ENCODE measurements at places on chromosomes 16 and 17.

DNA sequence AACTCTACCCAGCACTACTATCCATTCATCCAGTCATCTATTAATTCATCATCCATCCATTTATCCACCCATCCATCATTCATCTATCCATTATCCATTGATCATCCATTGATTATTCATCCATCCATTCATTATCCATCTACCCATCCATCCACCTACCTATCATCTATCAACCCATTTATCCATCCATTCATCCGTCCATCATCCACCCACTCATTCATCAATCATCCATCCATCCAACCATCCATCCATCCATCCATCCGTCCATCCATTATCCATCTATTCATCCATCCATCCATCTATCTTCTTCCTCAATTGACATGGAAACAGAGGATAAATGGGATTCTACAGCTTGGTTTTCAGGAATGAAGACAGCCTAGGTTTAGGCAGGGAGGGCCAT, 12.0 kb downstream of the SLC4A1 start:
- no peak for DNase-seq

GRCh38 chr17:15972497-15972951, 27.0 kb downstream of the ZSWIM7 start:
- DNase-seq: no peak

DNA sequence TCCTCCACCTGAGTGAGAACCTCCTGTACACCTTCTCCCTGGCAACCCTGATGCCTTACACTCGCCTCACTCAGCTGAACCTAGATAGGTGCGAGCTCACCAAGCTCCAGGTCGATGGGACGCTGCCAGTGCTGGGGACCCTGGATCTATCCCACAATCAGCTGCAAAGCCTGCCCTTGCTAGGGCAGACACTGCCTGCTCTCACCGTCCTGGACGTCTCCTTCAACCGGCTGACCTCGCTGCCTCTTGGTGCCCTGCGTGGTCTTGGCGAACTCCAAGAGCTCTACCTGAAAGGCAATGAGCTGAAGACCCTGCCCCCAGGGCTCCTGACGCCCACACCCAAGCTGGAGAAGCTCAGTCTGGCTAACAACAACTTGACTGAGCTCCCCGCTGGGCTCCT, 679 bp downstream of the GP1BA start:
- no peak for DNase-seq

GRCh38 chr16:77062878-77063675, 127.9 kb upstream of the MON1B start:
- no peak for DNase-seq

GRCh38 chr17:42472709-42473521, 14.2 kb downstream of the ATP6V0A1 start:
- DNase-seq: no peak

- no peak for DNase-seq
Measured at GRCh38 chr17:7794075-7794663, 39.8 kb upstream of the KDM6B start.

GRCh38 chr17:45290269-45290765, 26.5 kb downstream of the MAP3K14 start:
- no peak for DNase-seq

GRCh38 chr16:70592106-70592571, 54.2 kb upstream of the IL34 start:
- no peak for DNase-seq

GRCh38 chr16:80210787-80211186, 330.0 kb upstream of the DYNLRB2 start:
- no peak for DNase-seq

GRCh38 chr17:76502341-76503211, 1.4 kb upstream of the RHBDF2 start:
- no peak for DNase-seq

DNA sequence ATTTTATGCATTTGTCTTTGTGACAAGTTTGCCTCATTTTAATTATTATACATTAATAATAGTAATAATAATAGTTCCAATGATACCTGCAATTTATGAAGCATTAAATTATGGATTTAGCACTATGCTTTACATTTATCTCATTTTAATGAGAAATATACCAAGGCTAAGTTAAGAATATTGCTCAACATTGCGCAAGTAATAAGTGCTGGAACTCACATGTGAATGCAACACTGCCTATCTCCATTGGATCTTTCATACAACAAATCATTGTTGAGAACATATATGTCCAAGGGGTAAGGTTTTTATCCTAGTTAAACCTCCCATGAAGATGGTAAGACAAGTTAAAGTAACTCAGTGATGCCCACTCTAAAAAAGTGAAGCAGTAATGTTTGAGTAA, 703.7 kb upstream of the SOX9 start:
- no peak for DNase-seq

DNA sequence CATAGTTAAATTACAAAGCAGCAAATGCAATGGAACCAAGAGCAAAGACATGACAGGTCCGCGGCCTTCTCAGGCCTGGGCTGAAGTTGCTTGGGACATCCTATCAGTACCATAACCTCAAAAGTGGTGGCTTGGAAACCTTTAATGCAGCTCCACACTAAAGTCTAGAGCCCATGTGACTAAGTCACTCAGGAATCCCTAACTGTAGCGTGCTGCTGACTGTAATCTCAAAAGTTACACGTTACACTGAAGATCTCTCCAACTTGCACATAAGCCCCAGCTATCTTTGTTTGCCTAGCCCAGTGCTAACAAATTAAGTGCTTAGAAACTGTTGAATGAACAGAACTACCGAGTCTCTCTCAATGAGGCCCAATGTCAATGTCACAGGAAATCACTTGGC, 27.8 kb downstream of the NUP88 start:
- no peak for DNase-seq

- no peak for DNase-seq
Measured at GRCh38 chr17:80839970-80840369, 151.7 kb upstream of the CHMP6 start.

DNA sequence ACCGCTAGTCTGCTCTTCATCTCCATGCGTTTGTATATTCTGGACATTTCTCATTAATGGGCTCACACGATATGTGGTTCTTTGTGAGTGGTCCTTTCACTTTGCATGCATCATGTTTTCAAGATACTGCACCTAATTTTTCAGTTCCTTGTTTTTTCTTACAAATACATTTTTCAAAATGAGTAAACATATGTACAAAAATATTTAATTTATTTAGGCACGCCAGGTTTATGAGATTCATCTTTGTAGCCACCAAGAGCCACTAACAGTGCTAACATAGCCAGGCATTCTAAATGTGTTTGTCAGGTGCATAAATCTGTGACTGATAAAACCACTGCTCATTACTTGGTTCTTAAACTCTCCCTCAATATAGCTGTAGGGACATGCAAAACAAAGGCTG, 375.3 kb downstream of the WWOX start:
- DNase-seq: no peak

- no peak for DNase-seq
Measured at GRCh38 chr16:21990381-21990944, 10.5 kb downstream of the PDZD9 start.

GRCh38 chr16:19599968-19600716, 44.6 kb downstream of the VPS35L start:
- no peak for DNase-seq

- DNase-seq: no peak
Measured at GRCh38 chr16:14284930-14285512, 213.9 kb downstream of the MRTFB start.

GRCh38 chr17:74011966-74012365, 191.5 kb upstream of the RPL38 start:
- DNase-seq: no peak

DNA sequence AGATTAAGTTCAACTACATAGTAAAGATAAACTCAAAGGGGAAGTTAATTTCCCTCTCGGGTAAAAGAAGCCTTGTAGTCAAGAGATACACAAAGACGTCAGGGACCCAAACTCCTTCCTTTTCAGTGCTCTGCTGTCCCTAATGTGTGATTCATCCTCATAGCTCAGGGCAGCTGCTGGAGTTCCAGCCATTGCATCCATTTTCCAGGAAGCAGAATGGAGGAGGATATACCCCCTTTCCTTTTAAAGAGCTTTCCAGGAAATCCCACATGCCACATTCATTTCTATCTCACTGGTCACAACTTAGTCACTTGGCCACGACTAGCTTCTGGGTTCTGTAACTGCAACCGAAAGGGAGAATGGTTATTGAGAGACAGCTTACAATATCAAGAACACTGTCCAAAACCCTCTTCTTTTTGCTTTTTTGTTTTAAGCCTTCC, 95.3 kb downstream of the SOCS1 start:
- no peak for DNase-seq

DNA sequence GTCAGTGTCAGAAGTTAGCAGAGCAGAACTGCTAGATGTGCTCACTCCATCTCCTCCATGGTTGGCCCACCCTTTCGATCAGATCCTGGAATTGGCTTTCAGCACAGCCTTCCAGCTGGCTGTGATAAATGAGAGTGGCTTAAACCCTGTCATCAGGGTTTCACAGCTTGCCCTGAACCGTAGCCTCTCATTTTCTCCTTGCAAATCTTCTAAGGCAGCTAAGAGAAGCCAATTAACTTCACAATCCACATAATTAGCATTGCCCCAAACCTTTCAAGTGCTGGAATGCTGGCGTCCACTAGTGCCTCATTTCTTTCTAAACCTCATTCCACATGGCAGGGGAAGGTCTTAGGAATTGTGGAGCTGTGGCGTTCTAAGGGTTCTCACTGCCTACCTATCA, 21.7 kb downstream of the MILR1 start:
- DNase-seq: peak; percentile 31

DNA sequence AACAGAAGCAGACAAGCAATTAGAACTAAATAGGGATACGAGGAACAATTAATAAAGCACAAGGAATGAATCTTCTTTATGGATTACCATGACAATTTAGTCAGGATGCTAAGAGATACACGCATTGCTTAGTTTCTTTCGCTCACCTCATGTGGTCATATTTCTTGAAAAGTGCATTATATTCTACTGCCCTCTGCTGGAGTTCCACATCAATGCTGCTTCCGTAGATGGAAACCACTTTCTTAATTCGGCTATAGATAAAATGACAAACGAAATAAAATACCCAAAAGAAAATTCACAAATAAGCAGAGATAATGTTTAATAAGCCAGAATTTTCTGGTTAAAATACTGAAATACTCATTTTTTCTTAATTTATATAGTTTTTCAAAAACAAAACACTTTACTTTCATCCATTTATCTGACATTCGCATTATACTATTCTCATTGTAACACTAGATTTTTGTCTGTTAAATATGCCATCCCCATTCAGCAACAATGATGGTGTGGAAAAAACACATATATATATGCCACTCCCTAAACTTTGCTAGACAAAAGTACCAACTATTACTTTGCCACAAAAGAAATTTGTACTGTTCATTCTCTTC, 22.0 kb upstream of the PHLPP2 start:
- DNase-seq: no peak

DNA sequence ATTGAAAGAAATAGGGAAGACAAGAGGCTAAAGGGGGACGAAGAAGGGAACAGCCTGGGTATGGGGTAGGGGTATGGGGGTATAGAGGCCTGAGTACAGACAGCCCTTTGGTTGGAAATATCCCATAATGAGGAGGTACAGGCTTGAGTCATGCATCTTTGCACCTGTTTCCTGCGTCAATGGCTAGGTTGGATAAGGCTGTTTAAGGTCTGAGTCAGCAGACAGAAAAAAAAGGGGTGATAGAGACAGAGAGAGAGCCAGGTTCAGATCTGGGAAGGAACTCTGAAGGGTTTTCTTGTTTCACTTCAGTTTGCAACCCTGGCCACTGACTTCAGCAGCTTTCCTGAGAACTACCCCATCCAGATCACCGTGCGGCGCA, 8.5 kb downstream of the FNDC8 start:
- no peak for DNase-seq

DNA sequence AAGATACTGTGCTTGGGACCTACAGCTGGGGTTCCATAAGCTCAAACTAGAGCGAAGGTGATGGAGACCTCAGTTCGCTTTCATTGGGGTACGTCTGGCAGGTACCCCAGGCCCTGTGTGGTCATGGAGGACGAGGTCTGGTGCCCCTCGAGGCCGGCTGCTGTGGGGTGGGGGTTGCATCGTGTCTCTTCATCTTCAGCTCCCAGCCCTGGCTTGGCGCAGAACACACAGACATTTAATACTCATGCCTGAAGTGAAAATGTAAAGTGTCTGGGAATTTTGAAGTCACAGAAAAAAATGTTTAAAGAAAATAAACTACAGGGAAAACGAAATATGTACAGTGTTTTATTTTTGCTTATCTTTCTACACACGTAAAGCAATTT, 80.5 kb downstream of the TBC1D16 start:
- DNase-seq: no peak

GRCh38 chr17:10337136-10337535, 35.7 kb downstream of the MYH13 start:
- DNase-seq: no peak

DNA sequence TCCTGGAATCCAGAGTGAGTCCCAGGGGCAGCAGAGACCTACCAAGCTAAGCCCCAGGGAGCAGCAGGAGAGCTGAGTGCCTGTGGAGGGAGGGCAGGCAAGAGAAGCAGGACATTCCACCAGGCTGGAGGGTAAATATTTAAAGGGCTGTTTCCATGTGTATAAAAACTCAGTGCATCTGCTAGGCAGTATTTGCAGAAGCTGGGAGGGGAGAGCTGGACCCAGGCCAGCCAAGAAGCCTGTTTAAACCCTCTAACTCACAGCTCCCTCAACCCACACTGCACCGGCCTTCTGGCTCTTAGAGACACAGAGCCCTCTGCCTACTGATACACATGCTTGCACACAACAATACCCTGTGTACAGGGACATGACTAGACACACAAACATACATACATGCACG, 22.5 kb upstream of the TMEM132E start:
- DNase-seq: no peak

- DNase-seq: no peak
Measured at GRCh38 chr16:75207831-75208230, 870 bp upstream of the CTRB2 start.

- no peak for DNase-seq
Measured at GRCh38 chr17:53033297-53033696, 789.4 kb upstream of the KIF2B start.

DNA sequence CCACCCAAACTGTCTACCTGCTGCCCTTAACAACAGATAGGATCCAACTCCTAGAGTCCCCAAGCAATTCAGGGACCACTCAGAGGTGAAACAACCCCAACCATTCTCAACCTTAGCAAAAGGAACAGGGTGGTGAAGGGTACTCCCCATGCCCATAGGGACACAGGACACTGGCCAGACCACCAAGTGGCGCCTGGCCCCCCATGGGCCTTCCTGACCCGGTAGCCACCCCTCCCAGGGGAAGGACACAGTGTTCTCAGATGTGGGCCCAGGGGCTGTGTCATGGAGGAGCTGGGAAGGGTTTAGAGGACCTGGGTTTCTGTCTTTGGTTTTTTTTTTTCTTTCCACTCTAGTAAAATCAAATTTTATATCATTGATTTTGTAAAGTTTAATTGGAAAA, 9.7 kb upstream of the SLC25A39 start:
- no peak for DNase-seq

- no peak for DNase-seq
Measured at GRCh38 chr16:80554033-80554432, 13.2 kb downstream of the DYNLRB2 start.

- no peak for DNase-seq
Measured at GRCh38 chr16:4325253-4325758, 9.4 kb downstream of the GLIS2 start.

GRCh38 chr16:23941963-23942564, 106.3 kb downstream of the PRKCB start:
- no peak for DNase-seq

- no peak for DNase-seq
Measured at GRCh38 chr17:1649844-1650501, at the start of gene RILP. Gene RILP (minus strand): TSS chr17:1649866. CDS start chr17:1649804, 62 bp downstream.

- no peak for DNase-seq
Measured at GRCh38 chr17:2906901-2907300, 110.7 kb downstream of the RAP1GAP2 start.

- no peak for DNase-seq
Measured at GRCh38 chr16:73154063-73154870, 106.3 kb upstream of the ZFHX3 start.
